ENCODE measurements at places on chromosomes 5 and 9. TPM values are rescaled to one million over a fixed set of nuclear protein-coding genes. Genes with fewer than 3 reads are reported as not detected.

The NEURL1B gene
- 0.13 TPM for polyA plus RNA-seq

The FOXD4L6 gene
- polyA plus RNA-seq: not detected

The SCGB3A2 gene
- polyA plus RNA-seq: not detected

The SLC6A3 gene
- polyA plus RNA-seq: not detected

The IL5 gene
- not detected for polyA plus RNA-seq

The RETREG1 gene
- polyA plus RNA-seq: 1.1 TPM

The CYLC2 gene
- polyA plus RNA-seq: not detected

Data from GM23248 (cell line).